Activated T-helper 1 cell treated with Interleukin-2 at 50 U/mL for 16 hours (primary cell): ENCODE measurements at places on chromosomes 2 and 18.
A peak's percentile ranks its signal among the peaks of the same experiment; 100 is the strongest.

DNA sequence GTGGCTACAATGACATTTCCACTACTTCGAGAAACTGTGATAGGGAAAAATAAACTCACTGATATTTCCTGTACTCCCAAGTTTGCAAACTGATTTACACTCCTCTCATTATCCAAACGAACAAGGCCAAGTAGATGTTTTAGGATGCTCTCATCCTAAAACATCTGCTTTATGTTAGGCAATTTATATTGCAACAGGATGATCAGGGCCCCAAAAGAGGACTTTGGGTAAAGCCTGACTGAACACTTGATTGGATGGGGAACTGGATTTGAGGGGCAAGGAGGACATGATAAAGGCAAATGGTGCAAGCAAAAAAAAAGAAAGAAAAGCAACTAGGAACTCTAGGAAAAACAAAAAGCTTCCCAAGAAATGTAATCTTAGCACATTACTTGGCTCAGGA is 2.1 kb upstream of the HES6 start:
- no peak for DNase-seq

DNA sequence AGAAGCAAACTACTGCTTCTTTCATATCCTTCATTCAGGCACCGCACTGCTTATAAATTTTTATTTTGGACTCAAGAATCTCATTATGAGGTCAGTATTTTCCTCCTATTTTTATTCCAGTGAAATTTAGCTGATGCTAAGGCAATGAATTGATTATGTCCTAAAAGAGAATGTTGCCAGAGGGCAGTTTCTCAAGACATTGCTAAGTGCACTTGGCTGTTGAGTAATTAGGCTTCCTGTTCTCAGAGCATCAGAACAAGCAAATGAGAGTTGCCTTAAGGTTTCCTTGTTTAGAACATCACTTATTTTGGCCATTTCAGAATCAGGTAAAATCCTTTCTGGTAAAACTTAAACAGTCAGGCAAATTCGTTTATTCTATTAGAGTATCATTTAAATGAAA is 548.6 kb upstream of the ZEB2 start:
- no peak for DNase-seq

DNA sequence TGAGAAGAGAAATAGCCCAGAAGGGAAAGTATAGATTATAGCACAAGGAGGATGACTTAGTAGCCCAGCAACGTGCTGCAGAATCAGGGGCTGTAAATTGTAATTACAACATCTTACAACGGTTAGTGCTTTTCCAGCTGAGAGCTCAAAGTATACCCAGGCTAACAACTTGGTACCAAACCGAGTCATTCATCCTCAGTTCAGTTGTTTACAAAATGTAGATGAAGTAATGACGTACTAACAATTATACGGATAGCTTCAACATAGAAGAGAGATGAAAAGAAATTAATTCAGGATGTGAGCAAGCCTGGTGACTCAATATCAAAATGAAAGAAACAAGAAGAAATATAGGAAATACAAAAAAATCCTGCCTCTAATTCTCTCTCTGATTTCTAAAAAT is 99.2 kb downstream of the DYNAP start:
- no peak for DNase-seq

DNA sequence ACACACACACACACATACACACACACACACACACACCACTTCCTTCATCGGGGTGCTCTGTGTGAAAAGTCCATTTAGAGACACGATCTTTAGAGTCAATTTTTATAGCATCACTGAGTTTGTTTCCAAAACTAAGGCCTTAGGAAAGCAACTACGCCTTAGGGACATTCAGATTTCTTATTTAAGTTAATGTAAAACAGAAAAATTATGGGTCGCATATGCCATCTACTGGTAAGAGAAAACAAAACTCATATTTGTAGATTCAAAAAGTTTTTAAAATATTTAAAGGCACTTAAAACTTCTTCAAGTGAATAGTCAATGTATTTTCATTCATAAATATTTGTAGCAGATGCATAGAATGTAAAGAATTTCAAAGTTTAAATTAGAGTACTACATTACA is 166.2 kb downstream of the ATAD2B start:
- DNase-seq: no peak

DNA sequence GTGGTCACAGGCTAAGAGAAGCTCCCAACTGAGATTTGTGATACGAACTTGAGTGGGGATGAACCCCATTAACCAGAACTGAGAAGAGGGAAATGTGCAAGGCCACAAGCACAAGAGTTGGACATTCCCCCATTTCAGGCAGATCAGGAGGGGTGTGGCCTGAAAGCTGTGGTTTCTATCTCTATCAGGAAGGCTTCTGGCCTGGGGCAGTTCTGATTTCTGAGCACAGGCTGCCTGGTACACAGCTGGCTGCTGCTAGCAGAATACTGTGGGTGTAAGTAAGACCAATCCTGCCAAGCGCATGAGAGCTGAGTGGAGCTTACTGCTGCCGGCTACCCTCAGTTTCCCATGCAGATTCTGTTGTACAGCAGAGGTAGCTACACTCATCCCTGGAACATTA is 484.6 kb downstream of the SATB2 start:
- no peak for DNase-seq

GRCh38 chr2:230924470-230925341 is at the start of gene GPR55:
Gene GPR55 (minus strand): TSS chr2:230925242. CDS start chr2:230910962, 14,280 bp downstream.
- peak; percentile 18 for DNase-seq

GRCh38 chr2:222452422-222452950 is 28.1 kb downstream of the SGPP2 start:
- DNase-seq: no peak
